ENCODE measurements at places on chromosomes 16 and 17.

GRCh38 chr16:70430667-70431536 is 8.0 kb downstream of the ST3GAL2 start:
- DNase-seq, result no peak

- DNase-seq, result peak; percentile 85
Measured at GRCh38 chr17:40510328-40510648, 8.9 kb upstream of the TNS4 start.

DNA sequence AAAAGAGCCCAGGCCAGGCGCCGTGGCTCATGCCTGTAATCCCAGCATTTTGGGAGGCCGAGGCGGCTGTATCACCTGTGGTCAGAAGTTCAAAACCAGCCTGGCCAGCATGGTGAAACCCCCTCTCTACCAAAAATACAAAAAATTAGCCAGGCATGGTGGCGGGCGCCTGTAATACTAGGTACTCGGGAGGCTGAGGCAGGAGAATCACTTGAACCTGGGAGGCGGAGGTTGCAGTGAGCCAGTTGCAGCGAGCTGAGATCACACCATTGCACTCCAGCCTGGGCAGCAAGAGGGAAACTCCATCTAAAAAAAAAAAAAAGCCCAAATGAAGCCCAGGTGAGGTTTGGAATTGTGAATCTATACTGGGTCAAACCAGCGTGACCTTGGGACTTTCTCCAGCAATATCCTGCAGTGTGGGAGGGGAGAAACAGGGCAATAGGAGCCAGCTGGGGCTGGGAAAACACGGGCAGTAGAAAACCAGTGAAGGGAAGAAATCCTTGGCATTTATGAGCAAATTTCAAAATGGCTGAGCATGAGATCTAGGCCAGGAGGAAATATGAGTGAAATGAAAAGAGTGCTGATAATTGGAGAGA is 8.2 kb upstream of the DHX8 start:
- no peak for DNase-seq

DNA sequence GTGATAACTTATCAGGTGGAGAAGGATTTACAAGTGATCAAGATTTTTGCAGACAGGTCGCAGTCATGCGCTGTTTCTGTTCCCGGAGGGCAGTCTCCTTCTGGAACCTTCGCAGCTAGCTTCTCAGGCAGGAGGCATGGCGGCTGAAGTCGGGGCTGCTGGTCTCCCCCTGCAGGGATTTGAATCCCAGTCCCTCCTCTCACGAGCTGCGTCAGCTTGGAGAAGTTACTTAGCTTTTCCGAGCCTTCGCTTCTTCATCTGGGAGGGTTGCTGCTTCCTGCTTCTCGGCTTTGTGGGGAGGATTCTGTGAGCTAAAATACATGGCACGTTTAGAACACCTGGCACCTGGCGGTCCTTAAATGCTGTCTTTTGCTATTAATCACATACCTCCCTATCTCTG is 287.8 kb upstream of the FOXF1 start:
- DNase-seq, result no peak

DNA sequence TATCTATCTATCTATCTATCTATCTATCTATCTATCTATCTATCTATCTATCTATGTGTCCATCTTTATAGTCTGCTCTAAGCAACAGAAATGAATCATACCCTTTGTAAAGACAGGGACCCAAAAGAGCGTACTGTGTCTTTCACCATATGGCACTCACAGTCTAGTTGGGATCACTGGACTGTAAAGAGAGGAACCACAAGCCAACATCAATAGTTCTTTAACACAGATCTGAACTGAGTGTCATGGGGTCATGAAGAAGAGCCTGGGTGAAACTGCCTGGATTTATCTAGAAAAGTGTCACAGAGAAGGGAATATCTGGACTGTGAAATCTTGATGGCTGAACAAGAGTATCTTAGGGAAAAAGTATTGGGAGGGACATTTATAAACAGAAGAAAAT is 619.1 kb upstream of the SOX9 start:
- DNase-seq, result no peak

- no peak for DNase-seq
Measured at GRCh38 chr16:58503863-58504688, 4.1 kb downstream of the NDRG4 start.

DNA sequence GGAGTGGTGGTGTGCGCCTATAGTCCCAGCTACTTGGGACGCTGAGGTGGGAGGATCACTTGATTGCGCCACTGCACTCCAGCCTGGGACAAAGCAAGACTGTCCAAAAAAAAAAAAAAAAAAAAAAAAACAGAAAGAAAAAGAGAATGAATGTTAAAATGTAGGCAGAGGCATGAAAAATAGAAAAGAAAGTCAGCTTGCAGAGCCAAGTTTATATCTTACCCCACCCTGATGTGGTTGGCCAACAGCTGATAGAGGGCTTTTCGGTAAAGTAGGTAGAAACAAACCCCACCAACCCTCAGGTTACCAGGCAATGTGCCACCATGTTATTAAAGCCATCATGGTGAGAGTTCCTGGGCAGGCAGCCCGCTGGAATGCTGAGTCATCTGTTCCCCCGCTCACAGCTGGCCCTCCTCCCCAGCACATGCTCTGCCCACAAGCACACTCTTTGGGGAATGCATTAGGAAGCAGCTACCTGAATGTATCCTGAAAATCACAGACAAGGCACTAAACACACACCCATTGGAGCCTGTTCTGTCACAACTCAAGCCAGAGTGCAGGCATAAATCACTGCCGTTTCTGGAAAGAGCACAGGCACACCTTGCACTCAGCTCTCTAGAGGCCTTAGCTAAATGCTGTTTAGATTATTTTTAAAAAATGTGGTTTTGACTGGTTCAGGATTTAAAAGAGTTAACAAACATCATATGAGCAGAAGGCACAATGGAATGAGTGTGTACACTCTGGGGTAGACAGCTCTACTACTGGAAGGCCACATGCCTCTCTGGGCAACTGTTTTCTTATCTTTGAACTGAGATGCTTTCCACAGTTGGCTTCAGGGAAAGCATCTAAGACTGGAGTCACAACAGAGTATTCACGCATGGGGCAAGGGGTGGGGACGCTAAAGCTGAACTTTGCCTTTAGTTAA is 128.5 kb downstream of the PARN start:
- DNase-seq, result peak; percentile 67

DNA sequence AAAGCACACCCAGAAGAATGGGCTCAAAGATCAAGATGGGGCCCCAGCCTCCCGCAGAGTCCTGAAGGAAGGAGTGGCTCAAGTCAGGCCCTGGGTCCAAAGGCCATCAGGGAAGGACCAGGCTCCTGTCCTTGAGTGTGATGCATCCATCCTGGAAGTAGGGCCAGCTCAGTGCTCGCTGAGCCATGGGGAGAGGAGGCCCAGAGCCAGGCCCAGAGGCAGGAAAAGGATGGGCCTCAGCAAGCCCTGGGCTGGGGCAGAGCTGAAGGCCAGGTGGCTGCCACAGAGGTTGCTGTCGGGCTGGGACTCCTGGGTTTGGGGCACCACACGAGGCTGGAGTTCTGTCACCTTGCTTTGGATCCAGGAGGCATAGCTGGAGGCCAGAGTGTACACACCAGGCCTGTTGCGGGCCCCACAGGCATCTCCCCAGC is 3.7 kb downstream of the PRSS8 start:
- DNase-seq, result no peak

DNA sequence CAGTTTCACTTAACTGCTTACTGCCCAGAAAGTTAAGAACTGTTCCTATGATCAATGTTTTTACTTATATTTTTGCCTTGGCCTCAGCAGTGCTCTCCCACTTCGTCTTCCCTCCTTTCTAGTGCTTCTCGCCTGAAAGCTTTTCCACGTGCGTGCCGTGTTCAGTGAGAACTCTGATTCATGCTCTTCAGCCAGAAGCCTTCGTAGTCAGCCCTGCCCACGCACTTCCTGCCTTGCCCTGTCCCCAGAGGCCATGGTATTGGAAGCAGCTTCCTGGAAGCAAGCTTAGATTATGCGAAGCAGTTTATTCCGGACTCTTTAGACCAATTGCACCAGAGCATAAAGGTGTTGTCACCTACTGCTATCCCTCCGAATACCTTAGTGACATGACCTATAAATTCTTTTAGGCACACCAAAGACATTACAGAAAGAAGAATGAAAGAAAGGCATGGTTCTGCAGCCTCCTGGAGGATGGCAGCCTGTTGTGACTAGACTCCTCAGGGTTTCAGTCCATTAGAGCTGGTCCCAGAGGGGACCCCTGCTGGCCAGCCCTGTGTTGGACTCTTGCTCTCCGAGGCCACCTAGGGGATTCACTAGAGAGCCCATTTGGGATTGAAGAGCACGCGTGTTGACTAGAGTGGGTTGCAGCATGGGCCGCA is 105.2 kb downstream of the RPTOR start:
- DNase-seq, result peak; percentile 63

All from HCT116 (cell line).